HEK293T (cell line): ENCODE measurements at places on chromosomes 3 and 15.

GRCh38 chr3:64650096-64650622 lies 37.6 kb downstream of the ADAMTS9 start:
- peak; percentile 25 for DNase-seq

DNA sequence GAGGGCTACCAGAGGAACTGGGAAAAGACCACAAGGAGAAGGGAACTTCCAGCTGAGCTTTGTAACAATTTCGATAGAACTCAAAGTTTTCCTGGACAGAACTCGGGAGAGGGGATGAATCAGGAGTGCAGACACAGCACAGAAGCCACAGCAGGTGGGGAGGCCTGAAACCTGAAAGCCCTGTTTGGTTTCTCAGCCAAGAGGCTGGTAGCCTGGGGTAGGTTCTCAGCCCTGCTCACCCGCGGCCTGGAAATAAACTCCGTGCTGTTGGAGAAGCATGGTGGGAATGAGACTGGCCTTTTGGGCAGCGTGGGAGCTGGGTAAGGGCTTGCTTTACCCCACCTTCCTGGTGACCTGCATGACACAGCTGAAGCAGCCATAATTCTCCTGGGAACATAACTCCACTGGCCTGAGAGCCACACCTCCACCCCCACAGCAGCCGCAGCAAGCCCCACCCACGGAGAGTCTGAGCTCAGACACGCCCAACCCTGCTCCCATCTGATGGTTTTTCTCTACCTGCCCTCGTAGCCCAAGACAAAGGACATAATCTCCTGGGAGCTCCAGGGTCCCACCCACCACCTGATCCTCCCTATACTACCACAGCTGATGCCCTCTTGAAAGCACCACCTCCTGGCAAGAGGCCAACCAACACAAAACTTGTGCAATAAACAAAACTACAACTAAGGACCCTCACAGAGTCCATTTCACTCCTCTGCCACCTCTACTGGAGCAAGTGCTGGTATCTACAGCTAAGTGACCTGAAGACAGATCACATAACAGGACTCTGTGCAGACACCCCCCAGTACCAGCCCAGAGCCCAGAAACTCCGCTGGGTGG lies 52.5 kb upstream of the CHRM5 start:
- DNase-seq = peak; percentile 6

- no peak for DNase-seq
These were observed 49.1 kb upstream of the LIMD1 start for GRCh38 chr3:45545476-45545875.

DNA sequence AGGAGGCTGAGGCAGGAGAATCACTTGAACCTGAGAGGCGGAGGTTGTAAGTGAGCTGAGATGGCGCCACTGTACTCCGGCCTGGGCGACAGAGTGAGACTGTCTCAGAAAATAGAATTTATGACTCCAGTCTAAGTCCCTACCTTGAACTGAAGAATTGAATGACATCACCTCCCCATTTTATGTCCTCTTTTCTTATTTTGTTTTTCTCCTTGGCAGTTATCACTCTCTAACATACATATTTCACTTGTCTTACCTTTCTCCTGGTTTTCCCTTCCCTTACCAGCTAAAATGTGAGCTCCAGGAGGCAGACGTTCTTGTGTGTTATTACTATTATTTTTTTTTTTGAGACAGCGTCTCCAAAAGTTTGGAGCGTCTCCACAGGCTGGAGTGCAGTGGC lies 7.6 kb downstream of the TATDN2 start:
- DNase-seq = no peak

DNA sequence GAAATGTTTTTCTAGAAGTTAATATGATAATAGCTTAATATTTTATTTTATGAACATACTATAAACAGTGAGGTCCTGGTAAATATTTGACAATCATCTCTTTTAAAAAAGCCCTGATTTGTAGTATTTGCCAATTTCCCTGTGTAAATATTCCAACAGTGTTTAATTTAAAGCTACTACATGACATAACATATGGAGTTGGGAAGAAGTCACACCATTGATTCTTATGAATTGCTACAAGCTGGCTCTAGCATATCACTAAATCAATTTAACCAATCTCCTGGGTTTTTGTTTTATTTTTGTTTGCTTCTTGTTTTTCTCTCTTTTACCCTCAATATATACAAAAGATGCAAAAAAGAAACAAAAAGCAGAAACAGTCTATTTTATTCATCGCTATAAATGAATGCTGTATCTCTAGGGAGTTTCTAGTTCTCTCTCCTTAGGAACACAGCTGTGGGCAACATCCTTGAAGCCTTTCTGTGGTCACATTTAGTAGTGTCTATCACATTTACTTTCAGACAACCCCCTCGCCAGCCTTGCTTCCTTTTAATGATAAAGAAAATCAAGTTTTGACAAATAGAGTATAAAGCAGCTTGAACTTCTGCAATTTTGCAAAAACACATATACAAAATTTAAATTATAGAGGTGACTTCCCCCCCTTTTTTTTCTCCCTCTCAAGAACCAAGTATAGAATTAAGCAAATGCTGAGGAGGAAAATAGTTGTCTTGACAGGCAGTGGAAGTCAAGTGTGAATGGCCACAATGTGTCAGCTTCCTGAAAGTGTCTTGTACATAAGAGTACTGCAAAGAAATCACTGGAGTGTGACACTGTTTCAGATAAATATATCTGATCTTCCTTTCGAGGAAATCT lies 21.4 kb downstream of the CCR1 start:
- DNase-seq = no peak

GRCh38 chr3:58202917-58203360 lies 7.8 kb downstream of the DNASE1L3 start:
- no peak for DNase-seq

GRCh38 chr15:66356077-66356358 lies 467 bp downstream of the TIPIN start:
- DNase-seq = peak; percentile 28

GRCh38 chr3:125125821-125126245 lies 70.0 kb upstream of the HEG1 start:
- no peak for DNase-seq

DNA sequence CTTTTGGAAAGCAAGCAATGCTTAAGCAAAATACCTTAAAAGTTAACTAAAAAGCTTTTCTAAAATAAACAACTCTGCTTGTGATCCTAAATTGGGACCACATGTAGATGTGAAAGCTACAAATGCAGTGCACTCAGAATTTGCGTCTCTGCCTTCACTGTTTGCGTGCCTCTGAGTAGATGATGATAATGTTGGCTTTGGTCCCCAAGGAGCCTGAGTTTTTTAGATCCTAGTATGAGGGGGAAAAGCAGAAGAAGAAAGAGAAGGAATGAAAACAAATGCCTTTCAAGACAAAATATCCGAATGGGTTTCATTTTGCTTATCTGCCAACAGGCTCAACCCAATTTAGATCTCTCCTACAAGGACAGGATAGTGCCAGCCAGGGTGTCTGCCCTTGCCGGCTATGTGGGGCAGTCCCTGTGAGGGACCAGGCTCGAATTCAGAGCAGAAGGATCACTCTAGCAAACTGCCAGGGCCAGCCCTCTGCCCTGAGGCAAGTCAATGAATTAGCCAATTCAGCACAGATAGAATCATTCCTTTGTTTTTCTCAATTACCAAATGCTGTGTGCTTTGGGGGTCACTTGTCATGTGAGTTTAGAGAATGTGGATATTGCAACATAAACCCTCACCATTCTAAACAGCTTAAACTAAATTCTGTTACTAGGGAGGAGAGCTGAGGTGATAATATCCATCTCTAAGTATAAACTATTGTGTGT lies 28.5 kb downstream of the SCG5 start:
- no peak for DNase-seq

DNA sequence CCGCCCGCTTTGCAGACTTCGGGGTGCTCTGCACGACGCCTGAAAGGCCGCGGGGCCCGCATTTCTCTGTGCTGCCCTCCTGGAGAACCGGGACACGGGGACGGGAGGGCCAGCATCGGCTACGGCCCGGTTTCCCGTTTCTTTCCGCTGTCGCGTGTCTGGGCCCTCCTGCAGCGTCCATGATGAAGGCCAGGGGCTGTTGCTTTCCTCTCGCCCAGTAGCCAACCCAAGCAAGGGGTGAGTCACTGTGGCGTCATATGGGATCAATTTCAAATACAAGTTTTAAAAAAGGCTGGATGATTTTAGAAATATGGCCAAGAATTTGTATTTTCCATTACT lies 435 bp downstream of the SLC35G2 start:
- DNase-seq = peak; percentile 55

GRCh38 chr3:186940967-186941366 lies 10.6 kb downstream of the ST6GAL1 start:
- no peak for DNase-seq
